Esophagus squamous epithelium (tissue), 5 donors: ENCODE measurements at places on chromosomes 1 and 21.

DNA sequence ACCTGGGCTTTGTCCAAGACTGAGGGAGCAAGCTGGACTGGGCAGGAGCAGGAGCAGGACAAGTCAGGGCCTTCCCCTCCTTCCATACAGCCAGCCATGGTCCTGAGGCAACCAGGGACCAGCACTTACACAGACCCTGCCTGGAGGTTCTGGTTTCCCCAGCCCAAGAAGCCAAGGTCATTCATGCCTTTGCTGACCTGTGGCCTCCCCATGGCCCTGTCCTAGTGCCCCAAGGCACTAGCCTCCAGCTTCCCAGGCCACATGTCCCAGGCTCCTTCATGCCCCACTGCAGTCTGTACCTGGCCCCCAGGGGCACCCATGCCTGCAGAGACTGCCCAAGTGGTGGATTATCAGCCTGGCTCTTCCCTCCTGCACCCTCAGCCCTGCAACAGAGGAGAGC is 243.9 kb downstream of the TOMM20 start:
- DNase-seq = no peak

GRCh38 chr1:80722611-80723010 is 1078.1 kb upstream of the ADGRL2 start:
- DNase-seq = no peak

- DNase-seq = no peak
Observed at GRCh38 chr1:44334968-44335367, 20.1 kb downstream of the ERI3 start.

DNA sequence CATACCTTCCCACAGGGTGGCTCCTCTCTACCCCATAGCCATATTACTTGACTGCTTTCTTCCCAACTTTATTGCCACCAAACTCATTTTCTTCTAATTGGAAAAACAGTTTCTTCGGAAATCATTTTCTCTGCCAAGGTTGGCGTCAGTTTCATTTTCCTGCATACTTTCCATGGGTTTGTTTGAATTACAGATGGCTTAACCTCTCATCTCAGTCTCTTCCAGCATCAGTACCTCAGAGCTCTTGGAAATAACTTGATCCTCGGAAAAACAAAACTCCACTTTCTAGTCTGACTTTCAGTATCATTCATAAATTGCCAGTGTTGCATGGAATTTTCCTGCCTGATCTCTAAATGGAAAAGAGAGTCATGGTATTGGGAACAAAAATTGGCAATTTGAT is 20.3 kb upstream of the PRDM2 start:
- DNase-seq = no peak

DNA sequence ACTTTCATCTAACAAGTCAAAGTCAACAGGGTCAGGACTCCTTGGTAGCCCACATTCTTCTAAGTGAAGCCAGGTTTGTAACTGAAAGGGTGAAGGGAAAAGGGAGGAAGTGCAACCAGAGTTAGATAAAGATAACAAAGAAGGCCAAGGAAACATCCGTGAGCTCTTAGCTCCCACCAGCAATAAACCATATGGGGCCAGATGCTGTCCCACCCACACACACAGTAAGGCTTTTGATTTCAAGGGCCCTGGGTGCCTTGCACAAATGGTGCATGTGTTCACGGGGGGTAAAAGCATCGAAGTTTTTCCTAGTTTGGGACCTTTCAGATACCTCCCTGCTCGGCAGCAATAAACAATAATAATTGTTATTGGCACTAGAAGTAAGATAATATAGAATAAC is 5.1 kb upstream of the TIAM1 start:
- DNase-seq = no peak

DNA sequence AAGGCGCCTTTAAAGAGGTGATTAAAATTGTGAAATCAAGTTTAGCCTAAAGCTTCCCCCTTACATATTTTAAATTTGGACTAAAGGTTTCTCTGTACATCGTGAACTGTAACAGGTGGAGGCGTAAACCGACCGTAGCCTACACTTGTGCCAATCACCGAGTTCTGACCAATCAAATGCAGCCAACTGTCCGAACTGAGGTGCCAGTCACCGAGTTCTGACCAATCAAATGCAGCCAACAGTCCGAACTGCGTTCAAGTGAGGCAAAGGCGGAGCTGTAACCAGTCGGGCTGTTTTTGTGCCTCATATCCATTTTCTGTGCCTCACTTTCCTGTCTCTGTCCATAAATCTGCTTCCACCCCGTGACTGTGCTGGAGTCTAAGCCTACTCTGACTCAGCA is 7.4 kb downstream of the TFF1 start:
- DNase-seq = no peak

DNA sequence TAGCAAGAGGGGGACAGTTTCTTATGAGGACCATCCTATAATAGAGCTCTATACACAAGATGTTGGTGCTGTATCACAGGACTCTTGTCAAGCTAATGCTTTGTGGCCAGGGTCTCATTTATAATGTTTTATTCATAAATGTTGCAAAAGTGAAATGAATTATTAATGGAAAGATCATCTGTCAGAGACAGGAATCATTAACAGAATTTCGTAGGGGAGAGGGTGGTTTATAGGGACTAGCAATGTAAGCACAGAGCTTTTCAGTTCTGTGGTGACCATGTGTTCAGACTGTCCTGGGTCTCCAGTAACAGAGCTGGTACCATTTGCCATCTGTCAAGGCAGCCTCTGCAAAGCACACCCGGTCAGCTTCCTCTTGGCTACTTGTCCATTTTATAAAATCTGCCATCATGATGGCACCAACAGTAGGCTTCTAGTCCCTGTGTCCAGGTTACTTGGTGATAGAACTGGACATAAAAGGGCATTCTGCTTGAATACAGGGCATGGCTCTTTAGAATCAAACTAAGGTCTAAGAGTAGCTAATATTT is 36.2 kb downstream of the LPAR3 start:
- no peak for DNase-seq

DNA sequence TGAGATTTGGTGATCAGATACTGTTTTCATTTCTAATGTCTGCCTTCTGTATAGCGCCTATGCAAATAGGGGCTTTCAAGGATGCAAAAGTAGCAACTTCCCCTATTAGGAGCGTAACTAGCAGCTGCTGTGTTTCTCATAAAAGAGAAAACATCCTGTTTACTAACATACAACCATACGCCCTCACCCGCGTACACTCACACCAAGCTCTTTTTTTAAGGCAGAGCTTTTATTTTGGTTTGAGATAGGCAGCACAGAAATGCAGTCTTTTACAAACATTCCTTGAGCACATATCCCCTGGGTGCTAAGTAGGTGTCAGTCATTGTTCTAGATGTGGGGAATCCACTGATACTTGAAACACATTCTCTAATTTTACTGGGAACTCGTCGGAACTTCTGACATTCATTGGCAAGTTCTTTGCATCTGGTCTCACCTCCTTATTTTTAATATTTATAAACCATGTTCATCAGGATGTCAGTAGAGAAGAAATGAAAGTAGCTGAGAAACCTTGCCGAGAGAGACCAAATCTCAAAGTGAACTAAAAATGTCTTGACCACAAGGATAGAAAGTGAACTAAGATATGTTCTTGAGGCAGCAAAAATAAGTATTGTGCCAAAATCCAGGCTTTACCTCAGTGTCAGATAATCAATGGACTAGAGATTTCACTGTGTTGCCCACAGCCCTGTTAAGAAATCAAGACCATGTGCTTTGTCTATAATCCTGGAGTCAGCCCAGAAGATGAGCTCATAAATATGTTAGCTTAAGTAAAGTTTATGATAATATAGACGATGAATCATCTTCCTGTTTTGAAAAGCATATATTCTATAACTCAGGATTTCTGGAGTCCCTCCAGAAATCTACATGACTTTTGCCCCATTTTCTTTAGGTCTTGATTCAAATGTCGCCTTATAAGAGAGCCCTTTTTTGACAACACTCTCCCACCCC is 350.9 kb downstream of the ST6GALNAC3 start:
- DNase-seq = no peak

DNA sequence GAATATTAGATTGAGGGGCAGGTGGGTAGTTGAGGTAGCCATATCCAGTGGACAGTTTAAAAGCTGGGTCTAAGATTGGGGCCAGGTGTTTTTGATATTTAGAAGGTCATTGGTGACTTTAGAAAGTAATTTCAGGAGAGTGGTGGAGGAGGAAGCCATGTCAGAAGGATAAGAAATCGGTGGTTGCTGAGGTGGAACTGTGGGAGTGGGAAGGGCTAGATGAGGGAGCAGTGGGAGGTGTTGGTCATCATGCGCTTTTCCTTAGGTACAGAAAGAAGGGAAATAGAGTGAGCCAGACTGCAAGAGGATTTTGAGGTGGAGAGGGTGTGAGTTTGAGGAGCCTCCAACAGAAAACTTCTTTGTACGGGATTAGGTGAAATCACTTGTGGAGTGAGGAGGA is 7.2 kb downstream of the MTR start:
- DNase-seq = no peak

DNA sequence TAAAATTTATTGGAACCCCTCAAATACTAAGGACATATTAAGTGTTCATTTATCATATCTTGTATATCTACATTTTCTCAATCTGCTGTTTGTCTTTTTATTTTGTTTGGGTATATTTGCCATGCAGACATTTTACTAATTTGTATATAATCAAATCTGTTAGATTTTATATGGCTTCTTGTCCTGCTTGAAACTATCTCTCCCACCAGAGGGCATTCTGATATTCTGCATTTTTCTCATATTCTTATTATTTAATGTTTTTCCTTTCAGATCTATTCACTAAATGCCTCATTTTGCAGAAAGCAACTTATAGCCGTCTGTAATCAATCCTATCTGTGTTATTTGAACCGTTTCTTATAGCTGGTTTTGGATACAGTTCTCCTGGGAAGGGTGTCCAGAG is 745.5 kb downstream of the LRRIQ3 start:
- no peak for DNase-seq

DNA sequence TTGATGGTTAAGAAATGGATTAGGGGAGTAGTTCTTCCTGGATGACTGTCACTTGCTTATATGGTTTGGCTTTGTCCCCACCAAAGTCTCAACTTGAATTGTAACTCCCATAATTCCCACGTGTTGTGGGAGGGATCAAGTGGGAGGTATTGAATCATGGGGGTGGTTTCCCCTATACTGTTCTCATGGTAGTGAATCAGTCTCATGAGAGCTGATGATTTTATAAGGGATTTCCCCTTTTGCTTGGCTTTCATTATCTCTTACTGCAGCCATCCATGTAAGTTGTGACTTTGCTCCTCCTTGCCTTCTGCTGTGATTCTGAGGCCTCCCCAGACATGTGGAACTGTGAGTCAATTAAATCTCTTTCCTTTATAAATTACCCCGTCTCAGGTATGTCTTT is 1621.1 kb downstream of the MRPL39 start:
- DNase-seq = no peak

DNA sequence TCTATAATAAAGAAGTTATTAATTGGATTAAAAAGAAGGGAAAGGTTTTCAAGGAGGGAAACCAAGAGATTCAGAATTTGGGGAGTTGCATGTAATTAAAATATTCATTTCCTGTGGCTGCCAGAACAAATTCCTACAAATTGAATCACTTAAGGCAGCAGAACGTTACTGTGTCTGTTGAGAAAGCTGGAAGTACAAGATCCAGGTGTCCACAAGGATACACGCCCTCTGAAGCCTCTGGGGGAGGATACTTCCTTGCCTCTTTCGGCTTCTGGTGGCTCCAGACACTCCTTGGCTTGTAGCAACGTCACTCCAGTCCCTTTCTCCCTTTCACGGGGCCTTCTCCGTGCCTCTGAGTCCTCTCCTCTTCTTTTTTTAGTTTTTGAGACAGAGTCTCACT is 67.9 kb downstream of the KAZN start:
- DNase-seq = no peak

DNA sequence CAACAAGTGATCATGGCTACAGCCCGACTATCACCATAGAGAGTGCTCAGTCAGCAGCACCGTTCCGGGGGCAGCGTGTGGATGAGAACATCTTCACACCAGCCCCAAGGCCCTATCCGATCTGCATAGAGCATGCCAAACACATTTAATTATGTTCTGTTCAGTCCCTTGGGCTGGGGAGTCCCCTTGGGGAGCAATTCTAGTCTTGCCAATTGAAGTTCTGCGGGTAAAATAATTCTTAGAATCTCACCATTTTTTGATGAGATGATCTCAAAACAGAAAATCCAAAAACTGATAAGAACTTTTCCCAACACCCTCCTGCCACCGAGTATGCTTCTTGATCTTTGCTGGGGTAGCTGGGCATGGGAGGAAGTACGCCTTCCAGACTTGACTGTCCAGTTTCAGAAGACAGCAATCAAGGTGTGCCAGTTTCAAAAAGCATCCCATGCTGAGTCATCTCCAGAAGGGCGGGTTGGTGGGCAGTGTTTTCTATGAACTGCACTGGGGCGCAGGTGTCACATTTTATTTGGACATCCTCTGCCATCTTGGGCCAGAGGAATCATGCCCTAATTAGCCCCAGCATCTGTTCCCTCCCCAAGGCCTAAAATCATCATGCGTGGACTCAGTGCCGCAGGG is 20.8 kb upstream of the PTPRF start:
- DNase-seq = no peak

GRCh38 chr21:14080040-14080763 is 130.6 kb downstream of the LIPI start:
- no peak for DNase-seq

DNA sequence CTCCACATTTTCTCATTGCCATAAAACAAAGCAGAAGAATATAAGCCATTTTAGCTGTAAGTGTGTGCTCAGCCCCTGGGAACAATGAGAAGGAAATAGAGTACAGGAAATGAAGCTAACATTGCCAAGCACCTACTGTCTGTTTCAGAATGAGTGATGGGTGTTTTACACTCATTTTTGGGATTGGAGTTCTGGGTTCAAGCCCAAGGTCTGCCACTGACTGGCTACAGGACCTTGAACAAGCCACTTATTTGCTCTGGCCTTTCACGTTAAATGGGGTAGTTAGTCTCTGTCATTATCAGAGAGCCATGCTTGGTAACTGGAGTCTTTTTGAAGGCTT is 80.7 kb upstream of the KAZN start:
- DNase-seq = no peak

DNA sequence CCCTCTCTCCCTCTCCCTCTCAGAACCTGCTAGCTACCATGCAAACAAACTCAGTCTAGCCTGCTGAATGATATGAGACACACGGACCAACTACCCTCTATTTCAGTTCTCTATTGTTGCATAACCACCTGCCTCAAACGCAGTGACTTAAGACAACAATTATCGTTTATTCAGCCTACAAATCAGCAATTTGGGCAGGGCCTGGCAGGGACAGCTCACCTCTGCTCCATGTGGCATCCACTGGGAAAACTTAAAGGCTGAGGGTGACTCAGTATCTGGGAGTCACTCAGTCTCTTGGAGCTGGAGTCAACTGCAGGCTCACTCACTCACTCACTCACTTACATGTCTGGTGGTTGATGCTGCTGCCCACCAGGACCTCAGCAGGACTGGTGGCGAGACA is 121.3 kb downstream of the SEC16B start:
- no peak for DNase-seq
